ENCODE measurements at places on chromosomes 16 and 17.

DNA sequence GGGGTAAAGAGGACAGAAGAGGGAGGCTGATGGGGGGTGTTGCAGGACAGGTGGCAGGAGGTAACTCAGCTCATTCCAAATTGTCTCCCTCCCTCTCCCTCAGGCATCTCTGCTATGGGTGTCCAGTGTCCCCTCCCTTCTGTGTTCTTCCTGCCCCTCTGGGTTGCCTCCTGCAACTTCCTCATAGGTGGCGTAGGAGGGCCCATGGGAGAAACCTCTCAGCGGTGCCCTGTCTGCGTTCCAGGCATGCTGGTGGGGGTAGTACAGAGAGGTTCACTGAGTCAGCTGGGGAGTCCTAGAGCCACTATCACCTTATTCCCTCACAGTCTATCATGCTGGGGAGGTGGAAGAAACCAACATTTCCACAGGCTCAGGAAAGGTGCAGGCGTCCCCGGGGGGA lies 14.7 kb upstream of the ODF4 start:
- DNase-seq = no peak

DNA sequence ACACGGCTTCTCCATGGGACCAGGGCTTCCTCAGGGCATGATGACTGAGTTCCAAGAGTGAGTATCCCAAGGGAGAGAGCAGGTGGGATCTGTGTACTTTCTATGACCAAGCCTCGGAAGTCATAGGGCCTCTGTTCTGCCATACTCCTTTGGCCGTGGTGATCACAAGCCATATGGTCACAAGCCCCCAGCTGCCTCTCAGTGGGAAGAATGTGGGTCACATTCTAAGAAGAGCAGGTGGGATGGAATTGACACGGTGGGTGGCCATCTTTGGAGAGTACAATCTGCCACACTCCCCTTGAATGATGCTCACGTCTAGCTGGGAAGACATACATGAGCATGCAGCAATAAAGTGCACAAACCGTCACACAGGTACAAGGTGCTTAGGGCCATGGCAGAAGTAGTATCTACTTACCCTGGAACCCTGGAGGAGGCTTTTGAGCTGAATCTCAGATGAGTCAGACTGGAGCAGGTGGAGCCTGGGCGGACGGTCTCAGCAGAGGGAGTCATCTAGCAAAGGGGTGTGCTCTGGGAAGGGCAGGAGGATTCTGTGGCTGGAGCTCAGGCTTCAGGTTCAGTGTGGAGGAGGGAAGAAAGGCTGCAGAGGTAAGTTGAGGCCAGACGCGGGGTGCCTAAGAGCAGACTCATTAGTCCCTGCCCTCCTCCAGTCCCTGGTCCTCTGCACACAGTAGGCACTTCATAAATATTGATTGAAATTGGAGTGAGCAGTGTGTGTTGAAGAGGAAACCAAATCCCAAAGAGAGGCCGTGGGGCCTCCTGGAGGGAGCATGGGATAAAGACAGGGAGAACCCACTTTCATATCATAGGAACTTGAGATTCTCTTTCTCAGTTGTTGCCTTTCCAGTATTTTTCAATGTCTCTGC lies 26.6 kb downstream of the GOSR2 start:
- peak; percentile 27 for DNase-seq

DNA sequence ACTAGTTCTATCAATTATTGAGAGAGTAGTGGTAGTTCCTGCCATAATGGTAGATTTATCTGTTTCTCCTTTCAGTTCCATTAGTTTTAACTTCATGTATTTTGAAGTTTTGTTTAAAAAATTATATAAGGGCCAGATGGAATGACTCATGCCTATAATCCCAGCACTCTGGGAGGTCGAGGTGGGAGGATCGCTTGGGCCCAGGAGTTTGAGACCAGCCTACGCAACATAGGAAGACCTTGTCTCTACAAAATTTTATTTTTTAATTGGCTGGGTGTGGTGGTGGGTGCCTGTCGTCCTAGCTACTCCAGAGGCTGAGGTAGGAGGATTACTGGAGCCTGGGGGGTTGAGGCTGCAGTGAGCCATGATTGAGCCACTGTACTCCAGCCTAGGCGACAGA lies 14.1 kb upstream of the UBTF start:
- no peak for DNase-seq

GRCh38 chr16:72886346-72886974 lies 161.5 kb downstream of the ZFHX3 start:
- DNase-seq = peak; percentile 7
